Esophagus muscularis mucosa (tissue), 4 donors: ENCODE measurements at places on chromosomes 5 and 9. TPM values are rescaled to one million over a fixed set of nuclear protein-coding genes. Genes with fewer than 3 reads are reported as not detected.
A peak's percentile ranks its signal among the peaks of the same experiment; 100 is the strongest.

The PKN3 gene
- total RNA-seq: 8.0 TPM

The GZMA gene
- 0.40 TPM for total RNA-seq

The LRRC70 gene
- total RNA-seq: 2.0 TPM

The PPP1R26 gene
- total RNA-seq: 10.0 TPM

DNA sequence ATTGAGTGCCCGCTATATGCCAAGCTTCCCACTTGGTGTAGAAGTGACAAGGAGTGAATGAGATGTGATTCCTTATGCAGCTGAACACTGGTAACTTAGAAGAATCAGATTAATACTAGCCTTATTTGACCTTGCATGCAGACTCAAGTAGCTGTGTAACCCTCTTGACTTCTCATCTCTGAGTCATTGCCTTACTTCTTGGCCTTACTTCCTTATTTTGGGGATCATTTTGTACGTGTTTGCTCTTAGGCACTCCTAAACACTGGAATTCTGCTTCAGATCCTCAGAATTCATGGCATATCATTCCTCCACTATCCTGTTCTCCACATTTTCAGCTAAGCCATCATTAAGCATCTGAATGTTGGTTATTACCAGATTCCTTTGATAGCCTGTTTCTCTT lies 948.9 kb upstream of the ARRDC3 start:
- no peak for DNase-seq

DNA sequence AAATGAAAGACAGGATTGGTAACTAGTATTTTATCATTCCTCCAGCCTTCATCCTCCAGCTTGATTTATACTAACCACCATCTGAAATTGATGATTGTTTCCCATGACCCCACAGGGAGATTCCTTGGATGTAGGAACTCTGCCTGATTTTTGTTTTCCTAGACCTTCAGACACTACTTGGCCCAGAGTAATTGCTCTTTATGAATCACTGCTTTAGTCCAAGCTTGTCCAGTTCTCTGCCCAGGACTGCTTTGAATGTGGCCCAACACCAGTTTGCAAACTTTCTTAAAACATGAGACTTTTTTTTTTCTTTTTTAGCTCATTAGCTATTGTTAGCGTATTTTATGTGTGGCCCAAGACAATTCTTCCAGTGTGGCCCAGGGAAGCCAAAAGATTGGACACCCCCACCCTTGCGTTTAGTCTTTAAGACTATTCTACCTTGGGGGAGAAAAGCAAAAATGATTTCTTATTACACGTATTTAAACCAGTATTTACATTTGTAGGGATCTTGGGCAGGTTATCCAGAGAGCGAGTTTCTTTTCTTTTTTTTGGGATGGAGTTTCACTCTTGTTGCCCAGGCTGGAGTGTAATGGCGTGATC lies 18.4 kb downstream of the BASP1 start:
- no peak for DNase-seq

DNA sequence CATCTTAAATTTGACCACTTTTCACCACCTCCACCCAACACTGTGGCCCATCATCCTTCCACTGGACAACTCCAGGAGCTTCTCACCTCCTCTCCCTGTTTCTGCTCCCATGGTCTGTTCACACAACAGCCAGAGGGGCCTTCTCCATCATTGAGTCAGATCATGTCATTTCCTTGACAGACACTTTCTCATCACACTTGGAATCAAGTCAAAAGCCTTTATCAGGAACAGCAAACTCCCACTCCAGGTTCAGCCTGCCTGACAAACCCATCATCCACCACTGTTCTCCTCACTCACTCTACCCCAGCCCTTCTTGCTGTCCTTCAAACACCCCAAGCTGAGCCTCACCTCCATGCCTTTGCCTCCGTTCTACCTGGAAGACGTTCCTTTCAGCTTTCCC lies 78.4 kb upstream of the ADRA1B start:
- no peak for DNase-seq

- peak; percentile 68 for DNase-seq
These were observed 76.4 kb upstream of the RPS23 start for GRCh38 chr5:82354543-82354942.

DNA sequence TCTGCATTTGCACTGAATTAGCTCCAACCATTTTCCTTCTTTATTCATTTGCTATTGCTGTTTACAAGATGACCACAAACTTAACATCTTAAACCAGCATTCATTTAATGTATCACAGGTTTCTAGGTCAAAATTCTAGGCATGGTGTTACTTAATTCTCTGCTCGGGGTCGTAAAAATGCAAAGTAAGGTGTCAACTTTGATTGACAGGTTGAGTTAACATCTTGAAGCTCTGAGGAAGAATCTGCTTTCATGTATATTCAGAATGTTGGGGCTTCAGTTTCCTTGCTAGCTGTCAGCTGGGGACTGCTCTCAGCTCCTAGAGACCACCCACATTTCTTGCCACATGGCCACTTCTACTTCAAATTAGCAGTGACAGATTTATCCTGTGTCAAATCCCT lies 348.7 kb upstream of the GRIN3A start:
- no peak for DNase-seq

- DNase-seq: no peak
These were observed 110.5 kb upstream of the HMHB1 start for GRCh38 chr5:143701493-143701892.

GRCh38 chr5:63097286-63097685 lies 518.7 kb downstream of the LRRC70 start:
- no peak for DNase-seq

- DNase-seq: no peak
These were observed 25.0 kb downstream of the ANKRD33B start for GRCh38 chr5:10588779-10589447.

DNA sequence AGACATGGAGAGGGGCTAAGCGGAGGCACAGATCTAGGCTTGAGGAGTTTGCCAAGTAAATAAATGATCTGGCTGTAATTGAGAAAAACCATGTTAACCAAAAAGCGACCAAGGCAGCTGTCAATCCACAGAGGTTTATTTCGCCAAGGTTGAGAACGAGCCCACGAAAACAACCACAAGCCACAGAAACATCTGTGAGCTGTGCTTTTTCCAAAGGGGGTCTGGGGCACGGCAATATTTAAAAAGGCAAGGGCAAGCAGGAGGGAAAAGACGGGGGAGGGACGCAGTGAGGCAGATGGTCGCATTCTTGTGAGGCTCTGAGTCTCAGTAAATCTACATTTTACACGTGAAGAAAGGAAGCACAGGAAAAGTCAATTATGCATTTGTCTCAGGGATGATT lies 25.4 kb downstream of the CCT5 start:
- no peak for DNase-seq

GRCh38 chr5:10923310-10923709 lies 162.3 kb upstream of the DAP start:
- no peak for DNase-seq
